ENCODE measurements at places on chromosomes 1 and 21. TPM values are rescaled to one million over a fixed set of nuclear protein-coding genes. Genes with fewer than 3 reads are reported as not detected.

GRCh38 chr1:229199261-229200243 lies 71.4 kb upstream of the RAB4A start:
- DNase-seq = no peak

GPR52 gene
- 0.54 TPM for total RNA-seq

DNA sequence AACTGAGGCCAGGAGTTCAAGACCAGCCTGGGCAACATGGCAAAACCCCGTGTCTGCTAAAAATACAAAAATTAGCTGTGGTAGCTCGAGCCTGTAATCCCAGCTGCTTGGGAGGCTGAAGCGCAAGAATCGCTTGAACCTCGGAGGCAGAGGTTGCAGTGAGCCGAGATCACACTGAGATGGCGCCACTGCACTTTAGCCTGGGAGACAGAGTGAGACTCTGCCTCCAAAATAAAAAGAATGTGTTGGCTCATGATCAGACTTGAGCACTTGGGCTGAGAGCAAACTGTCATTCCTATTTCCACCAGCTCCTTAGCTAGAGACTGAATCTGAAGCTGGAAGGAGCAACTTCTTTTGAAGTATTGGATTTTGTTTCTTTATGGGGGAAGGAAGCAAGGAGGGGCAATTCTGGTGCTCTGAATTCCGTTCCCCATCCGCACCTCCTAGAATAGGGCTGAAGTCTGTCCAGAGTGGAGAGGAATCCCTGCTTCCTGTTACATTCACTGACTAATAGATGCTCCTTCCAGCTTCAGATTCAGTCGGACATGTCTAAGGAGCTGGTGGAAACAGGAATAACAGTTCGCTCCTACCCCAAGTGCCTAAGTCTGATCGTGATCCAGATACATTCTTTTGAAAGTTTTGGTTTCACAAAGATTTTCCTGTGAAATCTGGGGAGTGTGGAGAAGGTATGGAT lies 3.8 kb downstream of the ZNF672 start:
- DNase-seq = no peak

WNT2B gene
- total RNA-seq = 2.3 TPM

IFI44L gene
- 22.1 TPM for total RNA-seq

DNA sequence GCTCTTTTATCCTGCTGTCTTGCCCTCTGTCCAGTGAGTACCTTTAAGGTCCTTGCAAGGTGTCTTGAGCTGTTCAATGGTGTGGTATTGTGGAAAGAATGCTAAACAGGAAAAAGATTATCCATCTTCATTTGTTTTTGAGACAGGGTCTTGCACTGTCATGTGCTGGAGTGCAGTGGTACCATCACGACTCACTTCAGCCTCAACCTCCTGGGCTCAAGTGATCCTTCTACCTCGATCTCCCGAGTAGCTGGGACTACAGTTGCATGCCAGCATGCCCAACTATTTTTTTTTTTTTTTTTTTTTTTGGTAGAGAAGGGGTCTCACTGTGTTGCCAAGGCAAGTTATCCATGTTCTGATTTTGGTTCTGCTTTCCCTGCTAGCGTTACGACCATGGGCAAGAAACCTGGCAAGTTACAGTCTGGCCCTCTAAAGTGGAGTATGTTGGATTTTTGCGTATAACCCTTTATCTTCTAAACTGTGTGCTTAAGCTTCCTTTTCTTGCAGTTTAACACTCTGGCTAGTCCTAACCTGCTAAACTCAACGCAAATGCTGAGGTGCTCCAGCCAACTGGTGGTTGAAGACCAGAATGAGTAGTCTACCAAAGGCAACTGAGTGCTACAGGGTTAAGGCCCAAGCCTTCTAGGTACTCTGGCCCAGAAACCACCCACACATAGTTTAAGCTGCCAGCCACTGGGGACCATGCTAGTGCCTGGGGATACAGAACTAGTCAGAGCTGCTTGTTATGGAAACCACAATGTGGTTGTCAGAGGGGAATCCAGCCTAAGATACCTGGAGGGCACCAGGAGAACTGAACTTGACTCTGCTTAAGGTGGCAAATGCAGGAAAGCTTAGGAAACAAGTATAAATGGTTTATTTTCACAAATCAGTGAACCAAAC lies 7.9 kb downstream of the RPL11 start:
- DNase-seq = no peak

- DNase-seq = no peak
Measured at GRCh38 chr1:9150582-9151327, 21.9 kb upstream of the GPR157 start.

GRCh38 chr1:92662048-92662447 lies 122.9 kb downstream of the EVI5 start:
- DNase-seq = no peak

AMY2B gene
- 10.0 TPM for total RNA-seq

KRTAP19-1 gene
- total RNA-seq = not detected

DNA sequence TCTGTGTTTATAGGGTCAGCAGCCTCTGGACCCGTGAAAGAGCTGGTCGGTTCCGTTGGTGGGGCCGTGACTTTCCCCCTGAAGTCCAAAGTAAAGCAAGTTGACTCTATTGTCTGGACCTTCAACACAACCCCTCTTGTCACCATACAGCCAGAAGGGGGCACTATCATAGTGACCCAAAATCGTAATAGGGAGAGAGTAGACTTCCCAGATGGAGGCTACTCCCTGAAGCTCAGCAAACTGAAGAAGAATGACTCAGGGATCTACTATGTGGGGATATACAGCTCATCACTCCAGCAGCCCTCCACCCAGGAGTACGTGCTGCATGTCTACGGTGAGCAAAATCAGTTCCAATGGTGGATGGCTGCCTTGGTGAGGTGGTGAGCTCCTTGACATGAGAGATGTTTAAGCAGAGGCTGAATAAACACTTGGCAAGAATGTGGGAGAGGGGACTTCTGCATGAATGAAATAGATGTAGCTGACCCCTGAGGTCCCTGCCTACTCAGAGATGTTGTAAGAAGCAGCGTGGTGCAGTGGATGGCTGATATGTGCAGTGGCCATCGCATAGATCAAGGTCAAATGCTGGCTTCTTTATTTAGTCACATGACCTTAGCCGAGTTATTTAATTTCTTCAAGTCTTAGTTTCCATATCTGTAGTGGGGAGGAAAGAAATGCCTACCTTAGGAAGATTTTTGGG lies 9.3 kb downstream of the SLAMF7 start:
- no peak for DNase-seq

DMBX1 gene
- not detected for total RNA-seq

DNA sequence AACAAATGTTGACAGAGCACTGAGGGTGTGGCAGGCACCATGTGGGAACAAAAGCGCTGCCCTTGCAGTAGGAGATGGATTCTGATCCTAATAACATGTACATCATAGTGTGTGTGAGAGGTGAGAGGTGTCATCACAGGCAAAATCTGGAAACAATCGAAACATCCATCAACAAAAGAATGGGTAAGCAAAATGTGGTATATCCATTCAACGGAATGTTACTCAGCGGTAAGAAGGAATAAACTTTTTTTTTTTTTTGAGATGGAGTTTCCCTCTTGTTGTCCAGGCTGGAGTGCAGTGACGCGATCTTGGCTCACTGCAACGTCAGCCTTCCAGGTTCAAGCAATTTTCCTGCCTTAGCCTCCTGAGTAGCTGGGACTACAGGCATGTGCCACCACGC lies 112.3 kb downstream of the ACTL8 start:
- DNase-seq = no peak

GRCh38 chr1:228092342-228093049 lies 10.0 kb downstream of the ARF1 start:
- DNase-seq = no peak

DNA sequence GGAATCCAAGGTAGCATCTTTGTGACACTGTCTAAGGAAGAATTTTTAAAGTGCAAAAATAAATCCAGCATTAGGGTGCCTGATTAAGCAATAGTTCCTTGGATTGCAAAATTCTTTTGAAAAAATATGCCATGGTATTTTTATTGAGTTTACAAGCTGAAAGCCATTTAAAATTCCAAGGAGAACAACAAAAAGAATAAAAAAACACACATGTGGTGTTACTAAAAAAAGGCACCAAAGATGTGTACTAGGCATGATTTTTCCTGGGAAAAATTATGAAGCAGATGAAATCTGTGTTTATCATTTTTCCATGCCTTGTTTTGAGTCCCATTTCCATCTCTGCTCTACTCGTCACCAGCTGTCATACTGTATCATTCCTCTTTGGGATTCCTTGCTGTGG lies 157.0 kb upstream of the ZNHIT6 start:
- DNase-seq = no peak
